Non-pigmented ciliary epithelial cell (primary cell): ENCODE measurements at places on chromosomes 1 and 21.

DNA sequence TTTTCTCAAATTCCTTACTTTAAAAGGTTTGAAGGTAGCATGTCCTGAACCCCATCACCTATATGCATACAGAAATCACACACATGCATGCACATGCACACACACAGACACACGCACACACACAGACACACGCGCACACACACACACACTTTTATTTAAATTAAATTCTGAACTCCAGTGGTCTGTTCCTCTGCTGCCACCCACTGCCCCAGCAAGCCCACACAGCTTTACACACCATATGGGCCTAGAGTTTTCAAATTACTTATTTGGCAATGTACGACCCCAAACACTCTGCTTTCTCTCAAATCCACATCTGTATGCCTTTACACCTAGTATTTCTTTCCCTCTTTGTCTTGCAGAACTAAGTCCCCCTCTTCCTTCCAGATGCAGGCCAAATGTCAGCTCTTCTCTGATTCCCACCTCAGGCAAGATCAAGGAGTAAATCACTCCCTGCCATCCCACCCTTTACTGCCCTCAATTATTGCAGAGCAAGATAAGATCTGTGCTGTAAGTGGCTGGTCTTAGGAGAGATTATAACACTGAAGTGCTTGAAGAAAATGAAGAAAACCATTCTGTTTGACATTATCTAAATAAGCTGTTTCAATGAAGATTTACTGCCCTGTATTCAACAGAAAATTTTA, 429.9 kb upstream of the CXADR start:
- DNase-seq: no peak

DNA sequence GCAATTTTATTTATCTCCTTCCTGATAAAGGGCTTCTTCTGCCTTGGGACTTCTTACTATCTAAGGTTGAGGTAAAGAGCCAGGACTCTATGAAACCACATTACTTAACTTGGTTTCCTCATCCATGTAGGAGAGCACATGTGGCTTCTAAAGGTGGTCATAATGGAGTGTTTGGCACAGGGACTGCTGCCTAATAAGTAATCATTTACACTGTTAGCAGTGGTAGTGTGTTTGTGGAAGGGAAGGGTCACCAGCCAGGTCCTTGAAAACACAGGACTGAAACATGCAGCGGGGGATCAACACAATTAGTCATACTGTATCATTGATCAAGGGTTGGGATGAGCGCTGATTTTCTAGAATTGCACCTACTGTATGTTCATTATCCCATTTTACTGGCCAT, 59.6 kb downstream of the UCK2 start:
- DNase-seq: no peak

- no peak for DNase-seq
These were observed 41.0 kb upstream of the DR1 start for GRCh38 chr1:93304716-93305138.

- DNase-seq: no peak
These were observed 6.1 kb downstream of the PFKFB2 start for GRCh38 chr1:207058878-207059867.

DNA sequence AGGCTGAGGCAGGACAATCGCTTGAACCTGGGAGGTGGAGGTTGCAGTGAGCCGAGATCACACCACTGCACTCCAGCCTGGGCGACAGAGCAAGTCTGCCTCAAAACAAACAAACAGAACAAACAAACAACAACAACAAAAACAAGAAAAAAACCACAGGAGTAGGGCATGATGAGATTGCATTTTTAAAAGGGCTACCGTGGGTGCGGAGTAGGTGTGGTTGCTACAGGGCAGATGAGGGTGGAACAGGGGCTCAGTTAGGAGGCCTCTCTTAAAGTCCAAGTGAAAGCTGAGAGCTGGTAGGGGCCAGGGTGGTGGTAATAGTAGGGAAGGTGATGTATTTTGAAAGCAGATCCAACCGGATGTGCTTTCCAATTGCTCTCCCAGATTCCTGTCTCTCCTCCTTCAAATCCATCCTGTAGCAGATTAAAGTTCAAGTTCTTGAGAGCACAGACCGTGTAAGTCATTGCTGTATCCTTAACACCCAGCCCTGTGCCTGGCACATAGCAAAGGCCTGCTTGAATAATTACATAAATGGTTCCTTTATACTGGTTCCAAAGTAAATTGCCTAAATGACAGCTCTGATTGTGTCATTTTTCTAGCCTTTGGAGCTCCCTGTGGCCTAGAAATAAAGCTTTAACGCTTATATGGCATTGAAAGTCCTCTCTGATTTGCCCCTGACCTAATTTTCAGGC, 4.2 kb upstream of the LINGO4 start:
- DNase-seq: no peak

DNA sequence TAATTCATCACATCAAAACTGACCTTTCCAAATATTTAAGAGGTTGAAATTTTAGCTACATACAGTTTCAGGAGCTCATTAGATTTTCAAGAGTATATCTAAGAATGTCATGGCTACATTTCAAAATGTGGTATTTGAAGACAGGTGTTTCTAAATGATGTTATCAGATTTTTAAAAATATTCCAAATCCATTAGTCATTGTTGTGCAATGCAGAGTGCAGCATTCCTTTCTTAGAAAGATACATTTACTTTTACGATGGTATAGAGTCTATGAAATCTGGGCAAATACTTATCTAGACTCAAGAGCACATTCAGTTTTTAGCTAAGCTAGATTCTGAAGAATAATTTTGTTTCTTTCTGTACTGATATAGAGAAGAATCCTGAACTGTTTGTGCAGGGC, 230.3 kb downstream of the CHRM3 start:
- no peak for DNase-seq

DNA sequence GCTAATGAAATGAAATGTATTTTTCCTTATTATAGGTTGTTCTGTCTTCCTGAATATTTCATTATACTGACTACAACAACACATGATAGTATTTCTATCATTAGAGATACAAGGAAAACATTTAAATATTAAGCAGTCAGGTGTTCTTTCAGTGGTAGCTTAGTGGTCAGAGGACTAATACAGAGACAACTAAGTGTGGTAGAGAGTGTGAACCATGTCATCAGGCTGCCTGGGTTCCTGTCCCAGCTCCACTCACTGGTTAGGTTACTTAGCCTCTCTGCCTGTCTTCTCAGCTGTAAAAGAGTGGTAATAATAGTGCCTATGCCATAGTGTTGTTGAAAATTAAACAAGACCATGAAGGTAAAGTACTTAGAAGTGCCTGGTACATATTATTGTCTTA, 3.9 kb downstream of the UAP1 start:
- no peak for DNase-seq

DNA sequence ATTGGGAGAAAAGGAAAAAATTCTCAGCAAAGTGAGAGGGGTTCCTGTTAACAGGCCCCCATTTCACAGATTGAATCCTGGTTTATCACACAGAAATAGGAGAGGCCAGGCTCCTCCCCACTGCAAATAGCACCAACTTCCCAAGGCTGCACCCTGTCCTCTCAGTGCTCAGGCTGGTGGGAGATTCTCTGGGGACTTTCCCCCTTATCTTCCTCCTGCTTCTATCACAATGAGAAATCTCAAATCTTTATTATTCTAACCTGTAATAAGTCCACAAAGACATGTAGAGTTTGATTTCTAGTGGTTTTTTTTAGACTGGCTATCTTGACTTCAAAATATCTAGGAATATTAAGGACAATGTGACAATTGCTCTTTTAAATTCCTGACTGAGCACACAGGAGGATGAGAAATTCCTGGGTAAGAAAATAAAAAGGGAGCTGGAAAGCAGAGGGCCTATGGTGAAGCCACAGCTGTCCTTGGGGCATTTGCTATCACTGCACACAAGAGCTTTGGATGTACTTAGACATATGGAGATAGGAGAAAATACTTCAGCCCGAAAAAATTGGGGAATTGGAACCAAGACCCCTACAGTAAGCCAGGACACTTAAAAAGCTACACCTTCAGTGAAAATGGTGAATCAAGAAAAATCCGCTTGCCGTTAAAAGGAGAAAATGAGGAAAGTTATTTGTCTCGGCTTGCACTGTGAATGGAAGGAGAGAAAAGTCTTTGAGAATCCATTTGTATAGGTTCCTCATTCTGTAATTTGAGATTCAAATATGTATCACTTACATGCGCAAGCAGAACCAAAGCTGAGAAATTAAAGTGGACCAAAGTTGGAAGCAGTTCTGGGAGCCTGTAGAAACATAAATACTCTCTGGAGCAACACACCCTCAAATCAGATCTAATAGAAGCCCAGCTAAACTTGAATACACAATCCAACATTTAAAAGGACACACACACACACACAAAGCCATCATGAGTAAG, 65.9 kb upstream of the C1orf105 start:
- DNase-seq: no peak

- DNase-seq: peak; percentile 98
These were observed 207.4 kb upstream of the RUNX1 start for GRCh38 chr21:35256468-35256988.

DNA sequence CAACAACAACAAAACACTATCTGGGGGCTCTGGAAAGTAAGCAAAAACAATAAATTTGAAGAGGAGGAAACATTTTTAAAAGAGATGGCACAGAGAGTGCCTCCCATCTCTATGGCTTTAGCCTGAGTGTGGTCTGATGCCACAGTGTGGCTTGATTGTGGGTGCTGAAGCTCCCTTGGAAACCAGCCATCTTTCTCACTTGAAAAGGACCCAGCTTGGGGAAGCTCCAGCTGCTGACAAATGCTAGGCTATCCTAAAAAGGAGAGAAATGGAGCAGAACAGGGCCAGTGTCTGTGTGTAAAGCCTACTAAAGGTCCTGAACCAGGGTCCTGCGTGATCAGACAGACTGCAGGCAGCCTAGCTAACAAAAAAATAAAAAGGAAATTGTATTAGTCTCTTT, 642.0 kb upstream of the PTBP2 start:
- DNase-seq: no peak

DNA sequence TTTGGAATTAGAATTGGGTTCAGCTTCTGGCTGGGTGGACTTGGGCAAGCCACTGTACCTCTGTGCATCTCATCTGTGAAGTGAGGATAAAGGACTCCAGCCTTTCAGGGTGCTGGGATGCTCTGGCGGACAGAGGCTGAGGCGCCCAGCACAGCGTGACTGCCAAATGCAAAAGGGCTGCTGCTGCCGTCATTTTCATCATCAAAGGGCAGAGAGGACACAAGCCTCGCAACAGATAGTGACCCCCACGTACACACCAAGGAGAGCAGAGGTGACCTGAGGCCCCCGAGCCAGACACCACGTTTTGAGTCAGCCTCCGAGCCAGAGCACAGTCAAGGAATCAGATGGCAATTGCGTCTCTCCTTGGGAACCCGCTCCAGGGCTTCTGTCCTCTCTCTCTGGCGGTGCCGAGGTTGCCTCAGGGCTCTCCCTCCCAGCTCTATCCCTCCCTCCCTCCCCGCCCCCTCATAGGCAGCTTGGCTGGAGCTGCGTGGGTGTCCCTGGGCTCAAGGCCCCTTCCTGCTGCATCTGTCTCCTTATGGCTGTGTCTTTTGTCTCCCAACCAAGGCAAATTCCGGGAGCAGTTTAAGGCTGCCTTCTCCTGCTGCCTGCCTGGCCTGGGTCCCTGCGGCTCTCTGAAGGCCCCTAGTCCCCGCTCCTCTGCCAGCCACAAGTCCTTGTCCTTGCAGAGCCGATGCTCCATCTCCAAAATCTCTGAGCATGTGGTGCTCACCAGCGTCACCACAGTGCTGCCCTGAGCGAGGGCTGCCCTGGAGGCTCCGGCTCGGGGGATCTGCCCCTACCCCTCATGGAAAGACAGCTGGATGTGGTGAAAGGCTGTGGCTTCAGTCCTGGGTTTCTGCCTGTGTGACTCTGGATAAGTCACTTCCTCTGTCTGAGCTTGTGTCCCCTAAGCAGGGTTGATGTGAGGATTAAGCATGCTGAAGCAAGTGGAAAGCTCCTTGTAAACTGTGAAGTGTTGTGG, 9.0 kb downstream of the HCRTR1 start:
- no peak for DNase-seq

- no peak for DNase-seq
These were observed 8.1 kb downstream of the DPH5 start for GRCh38 chr1:101017448-101017847.
